ENCODE measurements at places on chromosomes 16 and 17. TPM values are rescaled to one million over a fixed set of nuclear protein-coding genes. Genes with fewer than 3 reads are reported as not detected.

The VASN gene
- total RNA-seq, result 33.3 TPM

The RNF43 gene
- total RNA-seq, result 8.6 TPM

The BCO1 gene
- total RNA-seq, result not detected

DNA sequence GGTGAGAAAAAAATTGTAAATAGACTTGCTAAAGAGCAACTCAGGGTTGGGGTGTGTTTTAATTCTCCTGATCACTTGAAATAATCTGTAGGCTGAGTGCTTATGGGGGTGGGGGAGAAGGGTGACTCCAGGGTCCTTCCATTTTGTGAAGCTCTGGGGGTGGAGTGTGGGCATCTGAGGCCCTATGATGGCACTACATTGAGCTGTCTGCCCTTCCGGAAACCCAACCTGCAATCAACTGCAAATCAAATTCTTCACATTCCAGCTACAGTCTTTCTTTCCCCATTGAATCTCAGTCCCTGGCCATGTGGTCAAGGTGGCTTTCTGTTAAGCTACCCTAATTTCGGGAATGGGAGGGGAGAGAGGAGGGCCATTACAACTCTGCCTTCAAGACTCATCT, 6.0 kb upstream of the CDC6 start:
- H3K27me3 ChIP-seq, result no peaks in the 10 kb centered on the region
- peaks cover 20% of the 10 kb centered on the region for H3K36me3 ChIP-seq
- no peak for DNase-seq
- H3K4me1 ChIP-seq, result no peaks in the 10 kb centered on the region
- H3K4me3 ChIP-seq, result no peak overlapping the region

GRCh38 chr16:17377360-17378324, 93.1 kb downstream of the XYLT1 start:
- peak overlapping the region; percentile 95 for H3K27ac ChIP-seq

- no peak overlapping the region for H3K4me3 ChIP-seq
- no peak for DNase-seq
- H3K27me3 ChIP-seq, result no peaks in the 10 kb centered on the region
- H3K27ac ChIP-seq, result no peak overlapping the region
Observed at GRCh38 chr16:77157346-77158058, 33.5 kb upstream of the MON1B start.

The NT5M gene
- 52.8 TPM for total RNA-seq

DNA sequence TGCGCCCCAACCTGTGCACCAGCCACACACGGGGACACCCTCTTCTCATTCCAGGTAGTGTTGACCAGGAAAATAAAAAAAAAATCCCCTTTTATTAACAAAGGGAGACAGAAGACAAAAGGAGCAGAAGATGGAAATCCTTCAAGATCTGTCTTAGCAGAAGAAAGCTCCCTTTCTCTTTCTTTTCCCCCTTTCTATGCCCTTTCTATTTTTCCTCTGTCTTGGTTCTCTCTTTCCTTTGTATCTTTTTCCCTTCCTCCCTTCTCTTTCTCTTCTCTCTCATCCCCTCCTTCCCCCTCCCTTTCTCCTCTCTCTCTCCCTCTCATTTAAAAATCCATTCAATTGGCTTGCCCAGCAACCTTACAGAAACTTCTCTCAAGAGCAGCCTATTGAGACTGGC, 254.1 kb upstream of the ZFHX3 start:
- no peak overlapping the region for H3K27ac ChIP-seq
- H3K4me3 ChIP-seq, result no peak overlapping the region
- H3K27me3 ChIP-seq, result no peaks in the 10 kb centered on the region
- H3K4me1 ChIP-seq, result no peaks in the 10 kb centered on the region
- H3K36me3 ChIP-seq, result no peaks in the 10 kb centered on the region

DNA sequence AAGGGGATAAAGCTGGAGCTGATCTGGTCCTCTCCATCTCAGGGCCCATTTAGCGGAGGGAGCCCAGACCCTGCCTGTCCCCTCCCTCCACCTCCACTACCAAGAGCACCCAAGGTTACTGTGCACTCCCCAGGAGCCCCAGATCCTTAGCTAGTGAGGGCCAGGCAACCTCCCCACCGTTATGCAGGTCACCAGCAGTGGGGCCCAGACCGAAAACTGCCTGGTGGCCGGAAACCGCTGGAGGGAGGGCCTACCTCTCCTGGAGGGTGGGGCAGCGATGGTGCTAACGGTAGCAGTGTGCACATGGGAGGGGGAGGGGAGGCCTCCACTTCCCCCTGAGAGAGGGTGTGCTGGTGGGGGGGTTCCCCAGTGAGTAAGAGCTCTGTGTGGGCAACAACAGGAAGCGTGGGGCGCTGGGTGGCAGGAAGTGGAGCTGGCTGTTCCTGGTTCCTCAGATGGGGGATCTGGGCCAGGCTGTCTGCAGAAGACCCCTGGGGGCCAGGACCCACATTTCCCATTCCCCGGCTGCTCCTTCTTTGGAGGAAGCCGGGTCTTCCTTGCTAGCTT, 4.4 kb downstream of the FMNL1 start:
- H3K4me3 ChIP-seq, result no peak overlapping the region
- H3K27me3 ChIP-seq, result peaks cover 39% of the 10 kb centered on the region
- no peak for DNase-seq
- H3K36me3 ChIP-seq, result no peaks in the 10 kb centered on the region
- H3K4me1 ChIP-seq, result peaks cover 8% of the 10 kb centered on the region
- no peak overlapping the region for H3K27ac ChIP-seq

- peaks cover 21% of the 10 kb centered on the region for H3K36me3 ChIP-seq
- peak; percentile 63 for DNase-seq
- H3K4me3 ChIP-seq, result peak overlapping the region; percentile 78
- H3K4me1 ChIP-seq, result peaks cover 6% of the 10 kb centered on the region
Observed at GRCh38 chr17:28725166-28725659, 820 bp downstream of the TLCD1 start.

DNA sequence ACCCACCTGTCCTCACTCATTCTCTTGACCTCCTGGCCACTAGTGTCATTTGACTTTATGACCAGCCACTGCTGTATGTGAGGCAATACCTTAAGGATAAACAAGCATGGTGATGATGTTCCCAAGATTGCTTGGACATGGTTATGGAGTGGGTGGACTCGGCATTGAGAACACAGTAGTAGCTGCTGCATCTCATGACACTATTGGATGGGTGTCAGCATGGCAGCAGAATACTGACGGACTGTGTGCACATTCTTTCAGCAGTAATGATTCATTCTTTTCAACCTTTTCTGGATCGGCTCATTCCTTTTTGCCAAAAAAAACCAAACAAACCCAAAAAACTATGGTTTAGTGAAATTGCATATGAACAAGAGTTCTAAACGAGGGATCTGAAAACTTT, 13.5 kb downstream of the SPECC1 start:
- H3K36me3 ChIP-seq, result no peaks in the 10 kb centered on the region
- no peak overlapping the region for H3K4me3 ChIP-seq
- DNase-seq, result no peak
- no peaks in the 10 kb centered on the region for H3K4me1 ChIP-seq
- peaks cover 2% of the 10 kb centered on the region for H3K27me3 ChIP-seq

The EIF5A gene
- 319 TPM for total RNA-seq

DNA sequence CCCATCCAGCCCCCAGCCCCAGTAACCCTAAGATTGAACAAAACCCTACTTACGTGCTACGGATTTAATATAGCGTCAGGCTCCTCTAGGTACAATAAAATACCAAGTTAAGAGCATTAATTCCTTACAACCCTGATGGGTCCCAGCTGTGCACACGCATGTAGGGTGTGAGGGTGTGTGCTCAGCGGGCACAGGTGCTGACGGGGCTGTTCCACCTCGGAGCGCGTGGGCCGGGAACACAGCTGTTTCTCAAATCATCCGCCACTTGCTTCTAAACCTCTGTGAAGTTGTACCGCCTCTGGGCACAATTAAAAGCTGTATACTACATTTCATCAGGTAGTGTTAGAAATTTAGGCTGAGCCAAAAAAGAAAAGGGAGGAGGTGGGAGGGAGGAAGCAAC, 478.6 kb downstream of the MAF start:
- H3K4me1 ChIP-seq, result no peaks in the 10 kb centered on the region
- no peaks in the 10 kb centered on the region for H3K27me3 ChIP-seq
- no peak overlapping the region for H3K4me3 ChIP-seq
- H3K27ac ChIP-seq, result no peak overlapping the region

The TSNAXIP1 gene
- total RNA-seq, result 4.0 TPM

DNA sequence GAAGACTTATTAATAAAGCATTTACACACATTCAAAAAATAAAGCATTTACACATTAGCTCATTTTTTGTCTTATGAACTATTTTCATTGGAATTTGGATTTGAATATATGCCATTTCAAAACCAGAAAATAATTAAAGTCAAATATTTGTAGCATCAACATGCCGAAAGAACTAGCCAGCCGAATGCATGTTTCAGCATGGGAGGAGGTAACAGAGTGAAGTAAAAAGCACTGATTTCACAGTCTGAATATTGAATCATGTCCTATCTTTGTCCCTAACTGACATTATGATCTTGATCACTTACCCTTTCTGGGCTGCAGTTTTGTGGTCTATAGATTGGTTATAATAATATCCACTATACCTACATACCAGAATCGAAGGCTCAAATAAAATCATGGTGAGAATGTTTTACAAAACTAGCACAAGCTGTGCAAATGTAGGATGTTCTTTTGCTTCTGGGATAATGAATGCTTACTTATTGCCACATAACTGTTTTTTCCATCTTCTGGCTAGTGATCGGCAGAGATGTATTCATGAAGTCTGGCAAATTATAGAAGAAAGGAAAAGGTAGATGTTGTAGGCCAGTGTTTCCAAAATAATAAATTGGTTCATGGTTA, 84.7 kb downstream of the TUBD1 start:
- no peak for DNase-seq
- H3K36me3 ChIP-seq, result peaks cover 4% of the 10 kb centered on the region
- H3K27ac ChIP-seq, result peak overlapping the region; percentile 25
- no peaks in the 10 kb centered on the region for H3K4me1 ChIP-seq
- no peak overlapping the region for H3K4me3 ChIP-seq
- H3K27me3 ChIP-seq, result no peaks in the 10 kb centered on the region

The PDILT gene
- not detected for total RNA-seq

The CRHR1 gene
- 0.86 TPM for total RNA-seq

- H3K4me1 ChIP-seq, result peaks cover 8% of the 10 kb centered on the region
- no peaks in the 10 kb centered on the region for H3K27me3 ChIP-seq
- peak overlapping the region; percentile 94 for H3K4me3 ChIP-seq
- H3K27ac ChIP-seq, result no peak overlapping the region
- H3K36me3 ChIP-seq, result peaks cover 6% of the 10 kb centered on the region
- peak; percentile 44 for DNase-seq
Observed at GRCh38 chr16:2912330-2913199, 834 bp downstream of the FLYWCH1 start.

The STARD3 gene
- 84.1 TPM for total RNA-seq

GRCh38 chr16:21666772-21667171, 3.0 kb downstream of the OTOA start:
- no peaks in the 10 kb centered on the region for H3K36me3 ChIP-seq
- DNase-seq, result no peak
- H3K4me1 ChIP-seq, result no peaks in the 10 kb centered on the region

- H3K36me3 ChIP-seq, result no peaks in the 10 kb centered on the region
- H3K27me3 ChIP-seq, result peaks cover 3% of the 10 kb centered on the region
- no peaks in the 10 kb centered on the region for H3K4me1 ChIP-seq
- DNase-seq, result no peak
Observed at GRCh38 chr17:17385491-17385890, 82.3 kb downstream of the NT5M start.

DNA sequence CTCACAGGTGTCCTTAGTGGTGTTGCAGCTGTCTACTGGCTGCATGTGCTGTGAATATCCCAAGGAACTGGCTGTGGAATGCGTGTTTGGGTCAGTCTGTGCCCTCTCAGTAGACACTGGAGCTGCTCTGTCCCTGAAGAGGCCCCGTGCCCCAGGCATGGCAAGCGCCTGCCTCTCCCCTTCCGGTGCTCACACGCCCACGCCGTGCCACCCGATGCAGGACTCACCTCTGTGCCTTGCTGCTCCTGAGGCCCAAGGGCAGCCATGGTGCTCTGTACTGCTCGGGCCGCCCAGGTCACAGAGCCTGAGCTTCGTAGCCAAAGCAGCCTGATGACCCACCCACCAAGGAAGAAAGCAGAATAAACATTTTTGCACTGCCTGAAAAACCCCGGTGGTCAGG, 10.0 kb downstream of the RGS11 start:
- peaks cover 20% of the 10 kb centered on the region for H3K36me3 ChIP-seq
- H3K27ac ChIP-seq, result peak overlapping the region; percentile 36
- no peaks in the 10 kb centered on the region for H3K4me1 ChIP-seq
- no peak overlapping the region for H3K4me3 ChIP-seq
- no peak for DNase-seq

- no peaks in the 10 kb centered on the region for H3K36me3 ChIP-seq
- H3K27me3 ChIP-seq, result no peaks in the 10 kb centered on the region
- H3K27ac ChIP-seq, result peak overlapping the region; percentile 98
- H3K4me3 ChIP-seq, result no peak overlapping the region
Observed at GRCh38 chr17:39677072-39677471, 8.8 kb downstream of the PNMT start.

The TP53TG3B gene
- not detected for total RNA-seq

DNA sequence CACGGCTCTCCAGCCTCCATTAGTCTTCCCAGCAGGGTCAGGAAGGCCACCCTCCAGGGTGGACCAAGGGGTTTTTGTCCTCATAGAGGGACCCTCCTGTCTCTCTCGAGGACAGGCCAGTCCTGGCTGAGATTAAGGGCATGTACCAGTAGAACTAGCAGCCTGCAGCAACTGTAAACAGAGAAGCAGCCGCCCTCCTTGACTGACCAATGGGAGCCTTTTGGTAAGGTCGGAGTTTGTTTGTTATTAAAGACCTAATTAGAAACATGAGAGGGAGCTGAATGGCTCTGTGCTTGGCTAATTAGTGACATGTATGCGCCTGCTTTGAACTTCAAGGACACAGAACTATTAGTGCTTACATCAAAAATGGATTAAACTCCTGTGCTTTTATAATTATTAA, 80.0 kb downstream of the CCDC182 start:
- H3K27ac ChIP-seq, result no peak overlapping the region
- no peaks in the 10 kb centered on the region for H3K27me3 ChIP-seq
- no peak overlapping the region for H3K4me3 ChIP-seq
- no peaks in the 10 kb centered on the region for H3K36me3 ChIP-seq
- no peak for DNase-seq
- peaks cover 6% of the 10 kb centered on the region for H3K4me1 ChIP-seq

The LRRC45 gene
- total RNA-seq, result 43.3 TPM

The NXPH3 gene
- 8.1 TPM for total RNA-seq

The GPR179 gene
- 0.07 TPM for total RNA-seq

DNA sequence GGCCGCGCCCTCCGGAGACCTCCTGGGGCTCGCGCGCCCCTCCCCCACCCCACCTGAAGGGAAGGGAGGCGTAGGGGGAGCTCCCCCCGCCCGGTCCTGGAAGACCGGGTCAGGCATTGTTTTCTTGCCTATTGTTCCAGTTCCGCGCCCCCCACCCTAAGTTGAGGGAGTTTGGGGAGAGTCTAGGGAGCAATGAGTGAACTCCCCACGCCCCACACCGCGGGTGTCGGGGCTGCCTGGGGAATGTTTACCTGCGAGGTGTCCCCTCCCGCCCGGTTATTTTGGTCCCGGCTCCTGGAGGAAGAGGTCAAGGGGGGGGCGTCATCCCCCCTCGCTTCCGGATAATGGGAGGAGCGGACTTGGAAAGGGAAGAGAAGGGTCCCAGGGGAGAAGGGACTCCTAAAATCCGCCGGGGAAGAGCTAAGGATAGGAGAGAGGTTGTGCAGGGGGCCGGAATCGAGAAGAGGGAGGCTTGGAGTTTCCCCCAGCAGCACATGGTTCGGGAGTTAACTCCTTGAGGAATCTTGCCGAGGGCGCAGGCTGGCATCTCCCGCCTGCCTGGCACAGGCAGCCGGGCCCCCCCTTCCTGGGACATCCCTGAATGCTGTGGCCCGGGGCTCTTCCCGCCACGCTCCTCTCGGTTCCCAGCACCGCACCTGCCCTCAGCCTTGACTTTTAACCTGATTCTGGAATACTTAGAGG, 881 bp downstream of the MLLT6 start:
- no peaks in the 10 kb centered on the region for H3K36me3 ChIP-seq
- peak overlapping the region; percentile 95 for H3K4me3 ChIP-seq
- peak; percentile 43 for DNase-seq
- H3K4me1 ChIP-seq, result peaks cover 5% of the 10 kb centered on the region

Measured in cardiac muscle cell (in vitro differentiated cells and primary cell).